Frontal cortex (tissue), 4 donors: ENCODE measurements at places on chromosomes 5 and 9.

DNA sequence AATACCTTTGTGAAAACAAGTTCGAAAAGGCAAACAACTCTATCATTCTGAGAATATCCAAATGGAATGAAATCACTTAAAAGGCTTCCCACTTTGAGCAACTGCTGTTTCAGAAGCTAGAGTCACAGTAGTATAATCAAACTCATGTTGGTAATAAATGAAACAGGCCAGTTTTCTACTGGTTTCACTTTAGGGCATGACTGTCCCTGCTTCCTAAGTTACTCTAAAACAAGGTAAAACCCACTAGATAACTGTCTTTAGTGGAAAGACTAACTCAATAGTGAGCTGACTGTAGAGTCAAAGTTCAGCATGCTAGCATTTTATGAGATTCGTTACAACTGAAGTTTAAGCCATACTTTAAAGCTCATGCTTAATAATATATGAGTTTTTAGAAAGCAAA, 6.0 kb downstream of the CDC26 start:
- no peak for DNase-seq

DNA sequence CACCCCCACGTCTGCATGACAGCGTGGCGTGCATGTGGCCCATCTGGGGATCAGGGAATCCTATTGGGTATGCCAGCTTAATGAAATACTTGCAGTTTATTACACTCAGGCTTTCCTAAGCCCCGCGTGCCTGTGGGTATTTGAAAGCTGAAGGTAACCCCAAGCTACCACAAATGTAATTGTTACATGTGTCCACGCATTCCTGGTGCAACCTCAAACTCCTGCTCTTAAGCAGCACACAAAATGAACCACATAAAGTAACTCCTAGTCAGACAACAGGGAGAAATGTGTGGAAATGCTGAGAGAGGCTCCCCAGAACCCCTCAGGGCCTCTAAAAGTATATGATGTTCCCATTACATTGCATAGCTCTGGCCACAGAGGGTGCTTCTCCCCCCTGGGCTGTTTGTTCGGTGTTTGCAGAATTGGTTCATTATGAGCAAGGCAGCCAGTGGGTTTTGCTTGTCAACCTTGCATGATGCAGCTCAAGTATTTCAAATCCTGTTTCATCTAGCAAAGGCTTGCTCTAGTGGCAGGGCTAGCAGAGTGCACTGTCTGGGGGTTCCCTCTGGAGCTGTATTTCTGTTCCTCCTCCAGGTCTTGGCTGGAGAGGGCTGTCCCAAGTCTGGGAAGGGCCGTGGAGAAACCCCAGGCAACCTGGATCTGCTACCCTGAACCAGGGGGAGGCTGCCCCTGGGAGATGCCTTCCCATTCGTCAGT, 1.8 kb upstream of the DCANP1 start:
- no peak for DNase-seq

DNA sequence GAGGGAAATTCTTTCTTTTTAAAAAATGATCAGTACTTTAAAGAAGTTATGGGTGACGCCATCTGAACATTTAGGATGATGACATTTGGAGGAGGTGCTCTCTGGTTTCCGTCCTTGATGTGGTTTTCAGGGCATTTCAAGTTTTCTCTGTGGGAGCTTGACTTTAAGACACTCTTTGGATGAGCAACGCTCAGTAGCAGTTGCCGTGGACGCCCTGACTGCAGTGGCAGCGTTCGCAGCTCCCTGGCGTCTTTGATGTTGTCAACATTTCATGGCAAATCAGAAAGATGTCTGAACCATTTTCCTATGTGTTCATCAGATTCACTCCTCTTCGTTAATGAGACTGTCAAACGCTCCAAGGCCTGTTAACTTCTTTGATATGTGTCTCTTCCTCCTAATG, 86.1 kb downstream of the ZNF354C start:
- no peak for DNase-seq

DNA sequence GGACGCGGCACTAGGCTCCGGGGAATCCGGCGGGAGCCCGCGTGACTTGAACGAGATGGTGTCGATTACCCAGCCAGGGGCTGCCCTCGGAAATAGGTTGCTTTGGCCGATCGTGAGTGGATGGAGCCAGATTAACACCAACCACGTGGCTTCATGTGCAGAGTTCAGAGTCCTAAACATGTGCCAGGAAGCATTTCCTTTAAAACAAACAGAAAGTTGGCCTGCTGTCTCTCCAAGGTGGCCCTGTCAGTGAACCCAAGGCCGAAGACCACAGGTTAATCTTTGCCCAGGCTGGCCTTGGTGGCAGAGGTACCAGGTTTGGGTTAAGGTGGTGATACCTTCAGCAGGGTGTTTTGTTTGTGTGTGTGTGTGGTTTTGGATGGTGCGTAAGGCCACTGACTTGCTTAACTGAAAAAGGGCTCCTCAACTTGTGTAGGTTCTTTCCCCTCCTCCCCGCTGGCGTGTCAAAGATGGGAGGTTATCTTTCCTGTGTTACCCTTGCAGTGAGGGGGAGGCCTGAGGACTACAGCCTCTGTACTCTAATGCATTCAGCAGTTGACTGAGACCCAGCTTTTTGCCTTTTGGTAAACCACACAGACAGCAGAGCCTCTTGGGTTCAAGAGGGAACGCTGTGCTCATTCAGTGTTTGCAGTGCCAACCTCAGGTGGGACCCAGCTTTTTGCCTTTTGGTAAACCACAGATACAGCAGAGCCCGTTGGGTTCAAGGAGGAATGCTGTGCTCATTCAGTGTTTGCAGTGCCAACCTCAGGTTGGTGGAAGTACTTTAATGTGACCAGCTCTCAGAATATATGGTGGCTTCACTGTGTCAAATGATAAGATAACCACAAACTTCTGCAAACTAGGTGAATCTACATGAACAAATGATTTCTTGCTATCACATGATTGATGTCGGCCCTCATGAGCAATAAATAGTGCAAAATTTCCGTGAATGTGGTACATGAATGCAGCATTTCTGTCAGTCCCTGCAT, 1.4 kb downstream of the IQGAP2 start:
- DNase-seq = no peak

DNA sequence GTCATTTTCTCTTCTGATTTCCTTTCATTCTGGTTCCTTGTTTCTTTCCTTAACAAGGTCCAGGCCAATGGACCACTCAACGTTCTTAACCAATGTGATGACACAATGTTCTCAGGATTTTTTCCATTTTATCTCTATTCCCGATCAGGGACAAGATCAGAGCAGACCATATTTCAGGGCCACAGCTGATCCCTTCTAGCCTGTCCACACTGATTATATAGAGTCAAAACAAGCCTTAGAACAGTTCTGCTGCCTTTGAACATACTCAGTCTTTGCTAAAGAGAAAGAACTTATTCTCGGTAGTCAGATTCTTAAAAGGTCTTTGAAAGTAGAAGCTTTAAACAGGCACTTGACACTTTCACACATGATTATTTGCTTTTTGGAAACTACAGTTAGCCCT, 188.4 kb downstream of the ADAMTSL1 start:
- DNase-seq = no peak

DNA sequence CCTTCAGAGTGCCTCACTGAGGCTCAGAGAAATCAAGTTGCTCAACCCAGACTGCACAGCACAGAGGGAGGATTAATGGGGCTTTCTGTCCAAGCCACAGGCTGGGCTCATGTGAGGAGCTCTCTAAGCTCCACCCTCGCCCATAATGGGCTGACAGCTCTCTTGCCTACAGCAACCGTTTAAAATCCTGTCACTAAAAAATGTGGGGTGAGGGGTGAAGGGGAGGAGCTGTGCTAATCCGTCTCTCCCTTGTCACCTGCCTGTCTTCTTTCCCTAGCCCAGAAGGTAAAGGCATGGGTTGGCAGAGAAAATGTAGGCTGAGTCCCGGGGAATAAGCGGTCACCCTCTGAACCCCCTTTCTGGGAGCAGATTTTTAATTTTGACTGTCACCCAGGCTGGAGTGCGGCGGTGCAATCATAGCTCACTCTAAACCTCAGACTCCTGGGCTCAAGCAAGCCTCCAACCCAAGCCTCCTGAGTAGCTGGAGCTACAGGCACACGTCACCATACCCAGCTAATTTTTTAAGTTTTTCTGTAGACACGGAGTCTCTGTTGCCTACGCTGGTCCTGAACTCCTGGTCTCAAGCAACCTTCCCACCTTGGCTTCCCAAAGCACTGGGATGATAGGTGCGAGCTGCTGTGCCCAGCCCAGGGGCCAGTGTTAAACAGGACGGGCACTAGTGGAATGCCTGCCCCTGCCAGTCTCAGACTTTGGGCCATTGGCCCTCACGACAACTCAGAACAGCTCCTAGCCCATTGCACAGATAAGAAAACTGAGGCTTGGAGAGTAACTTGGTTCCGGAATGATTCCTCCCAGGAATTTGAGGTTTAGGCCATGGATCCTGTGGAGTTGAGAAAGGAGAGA, 89.5 kb downstream of the LMX1B start:
- no peak for DNase-seq

DNA sequence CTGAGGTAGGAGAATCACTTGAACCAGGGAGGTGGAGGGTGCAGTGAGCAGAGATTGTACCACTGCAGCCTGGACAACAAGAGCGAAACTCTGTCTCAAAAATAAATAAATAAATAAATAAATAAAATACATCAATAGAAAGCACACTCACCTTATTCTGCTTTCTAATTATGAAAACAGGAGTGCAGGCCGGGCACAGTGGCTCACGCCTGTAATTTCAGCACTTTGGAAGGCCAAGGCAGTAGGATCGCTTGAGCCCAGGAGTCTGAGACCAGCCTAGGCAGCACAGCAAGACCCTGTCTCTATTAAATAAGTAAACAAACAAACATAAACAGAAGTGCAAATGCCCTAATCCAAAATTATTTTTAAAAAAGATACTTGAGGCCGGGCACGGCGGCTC, 2.3 kb downstream of the PWWP2A start:
- no peak for DNase-seq

GRCh38 chr9:13554626-13555025, 275.1 kb upstream of the MPDZ start:
- DNase-seq = no peak

GRCh38 chr5:82821846-82822633, 255.2 kb downstream of the TMEM167A start:
- DNase-seq = no peak

GRCh38 chr9:109846776-109847175, 66.8 kb downstream of the PALM2AKAP2 start:
- DNase-seq = no peak

- no peak for DNase-seq
These were observed 96.2 kb downstream of the TSSK1B start for GRCh38 chr5:113338628-113339027.

GRCh38 chr9:21854594-21854993, 52.2 kb downstream of the MTAP start:
- no peak for DNase-seq

GRCh38 chr5:95761771-95762651, 30.9 kb downstream of the RHOBTB3 start:
- no peak for DNase-seq

- no peak for DNase-seq
These were observed 29.8 kb upstream of the ZFR start for GRCh38 chr5:32474209-32474854.

GRCh38 chr9:112341730-112342129, 8.3 kb upstream of the PTBP3 start:
- no peak for DNase-seq

- no peak for DNase-seq
These were observed 33.0 kb upstream of the MAP1B start for GRCh38 chr5:72074251-72074650.

- DNase-seq = no peak
These were observed 46.1 kb upstream of the CLPTM1L start for GRCh38 chr5:1390861-1391600.

GRCh38 chr9:86098824-86099700, at the start of gene GOLM1:
Gene GOLM1 (minus strand): TSS chr9:86099558. CDS start chr9:86079320, 20,238 bp downstream.
- peak; percentile 74 for DNase-seq

GRCh38 chr9:27470291-27470856, 53.7 kb upstream of the IFNK start:
- DNase-seq = no peak

GRCh38 chr9:127735530-127736185, 564 bp upstream of the TOR2A start:
- no peak for DNase-seq

- DNase-seq = no peak
These were observed 486.7 kb downstream of the EFNA5 start for GRCh38 chr5:107184066-107184465.

DNA sequence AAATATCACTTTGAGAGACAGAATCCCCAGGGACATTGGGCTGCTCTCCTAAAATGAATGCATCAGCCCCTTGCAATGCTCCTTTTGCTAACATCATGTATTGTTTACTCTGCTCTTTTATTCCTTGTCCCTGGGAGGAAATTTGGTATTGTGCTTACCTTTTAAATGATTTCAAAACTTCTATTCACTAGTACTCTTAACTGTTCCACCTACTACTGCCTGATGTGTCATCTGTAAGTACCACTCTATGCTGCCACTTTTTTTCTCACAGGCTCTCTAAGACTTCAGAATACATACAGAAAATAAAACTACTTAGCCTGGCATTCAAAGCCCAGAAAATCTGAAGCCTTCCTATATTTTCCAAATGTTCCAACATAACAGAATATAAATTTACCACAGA, 667.2 kb downstream of the BRINP1 start:
- no peak for DNase-seq

DNA sequence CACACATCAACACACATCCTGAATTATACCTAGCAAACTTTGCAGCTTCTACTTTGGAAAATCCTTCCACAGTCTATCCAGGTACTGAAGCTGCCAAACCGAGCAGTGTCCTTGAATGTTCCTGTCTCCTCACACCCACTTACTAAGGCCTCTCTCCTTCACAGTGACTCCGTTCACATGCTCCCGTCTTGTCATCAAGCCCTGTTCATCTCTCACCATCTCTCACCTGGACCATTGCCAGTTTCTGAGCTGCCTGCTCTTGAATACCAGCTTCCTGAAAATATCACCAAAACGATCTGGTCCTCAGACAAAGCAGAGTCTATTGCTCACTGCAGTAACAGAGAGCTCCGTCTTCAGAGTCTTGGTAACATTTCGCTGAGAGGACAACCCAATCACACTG, 57.4 kb downstream of the GCNT1 start:
- no peak for DNase-seq

- no peak for DNase-seq
These were observed 58.0 kb upstream of the ROR2 start for GRCh38 chr9:92008041-92008440.

- no peak for DNase-seq
These were observed 47.1 kb downstream of the COL27A1 start for GRCh38 chr9:114202396-114202795.

DNA sequence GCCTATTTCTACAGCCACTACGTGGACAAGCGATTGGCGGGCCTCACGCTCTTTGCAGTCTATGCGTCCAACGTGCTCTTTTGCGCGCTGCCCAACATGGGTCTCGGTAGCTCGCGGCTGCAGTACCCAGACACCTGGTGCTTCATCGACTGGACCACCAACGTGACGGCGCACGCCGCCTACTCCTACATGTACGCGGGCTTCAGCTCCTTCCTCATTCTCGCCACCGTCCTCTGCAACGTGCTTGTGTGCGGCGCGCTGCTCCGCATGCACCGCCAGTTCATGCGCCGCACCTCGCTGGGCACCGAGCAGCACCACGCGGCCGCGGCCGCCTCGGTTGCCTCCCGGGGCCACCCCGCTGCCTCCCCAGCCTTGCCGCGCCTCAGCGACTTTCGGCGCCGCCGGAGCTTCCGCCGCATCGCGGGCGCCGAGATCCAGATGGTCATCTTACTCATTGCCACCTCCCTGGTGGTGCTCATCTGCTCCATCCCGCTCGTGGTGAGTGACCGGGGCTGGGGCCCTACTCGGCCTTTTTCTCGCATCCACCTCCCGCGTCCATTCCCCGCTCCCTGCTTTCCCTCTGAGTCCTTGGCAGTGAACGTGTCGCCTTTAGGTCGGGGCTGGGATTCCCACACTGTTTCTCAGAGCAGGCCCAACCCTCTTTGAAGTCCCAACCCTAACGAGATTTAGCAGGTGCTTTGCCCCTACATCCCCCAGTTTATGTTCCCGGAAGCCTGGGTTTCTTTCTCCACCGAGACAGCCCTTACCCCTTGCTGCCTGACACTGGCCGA, 1.8 kb downstream of the PTGER4 start:
- DNase-seq = no peak
